ENCODE measurements at places on chromosomes 4 and X. TPM values are rescaled to one million over a fixed set of nuclear protein-coding genes. Genes with fewer than 3 reads are reported as not detected.

- peaks cover 2% of the 10 kb centered on the region for H3K27me3 ChIP-seq
- peaks cover 15% of the 10 kb centered on the region for H3K4me1 ChIP-seq
- H3K36me3 ChIP-seq, result peaks cover 8% of the 10 kb centered on the region
- DNase-seq, result no peak
These were observed 24.8 kb downstream of the CDKN2AIP start for GRCh38 chr4:183469285-183469684.

- H3K4me3 ChIP-seq, result peak overlapping the region; percentile 68
- peaks cover 4% of the 10 kb centered on the region for H3K27me3 ChIP-seq
These were observed 9.5 kb downstream of the RGS12 start for GRCh38 chr4:3302173-3302785.

GRCh38 chr4:153398713-153399112 is 54.2 kb downstream of the MND1 start:
- no peak overlapping the region for H3K27ac ChIP-seq
- H3K36me3 ChIP-seq, result no peaks in the 10 kb centered on the region
- H3K4me1 ChIP-seq, result no peaks in the 10 kb centered on the region
- H3K27me3 ChIP-seq, result no peaks in the 10 kb centered on the region

DNA sequence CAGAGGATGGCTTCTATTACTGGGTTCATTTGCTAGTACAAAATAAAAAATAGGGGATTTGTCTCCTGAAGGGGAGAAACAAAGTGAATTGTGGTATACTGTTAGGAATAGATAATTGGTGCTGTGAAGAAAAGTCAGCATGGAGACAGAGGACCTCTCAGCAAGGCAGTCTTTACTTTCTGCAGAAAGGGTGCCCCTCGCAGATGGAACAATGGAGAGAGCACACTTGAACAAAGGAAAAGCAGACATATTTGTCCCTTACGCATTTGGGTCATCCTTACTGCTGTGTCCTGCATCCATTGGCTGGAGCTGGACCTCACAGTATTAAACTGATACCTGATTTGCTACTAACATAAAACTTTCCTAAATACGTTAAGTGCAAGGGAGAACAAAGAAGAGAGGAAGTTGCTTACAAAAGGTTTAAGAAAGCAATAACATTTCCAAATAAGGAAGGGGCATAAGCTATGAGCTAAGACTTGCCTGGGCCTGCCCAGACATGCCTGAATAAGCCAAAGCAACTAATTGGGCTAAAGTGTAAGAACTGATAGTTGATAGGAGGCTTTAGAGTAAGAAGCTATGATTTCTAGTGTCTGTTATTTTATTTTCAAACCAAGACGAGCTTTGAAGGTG is 83.8 kb downstream of the CCKAR start:
- DNase-seq, result no peak
- no peaks in the 10 kb centered on the region for H3K27me3 ChIP-seq
- H3K36me3 ChIP-seq, result peaks cover 19% of the 10 kb centered on the region
- H3K27ac ChIP-seq, result no peak overlapping the region
- H3K4me1 ChIP-seq, result peaks cover 2% of the 10 kb centered on the region

DNA sequence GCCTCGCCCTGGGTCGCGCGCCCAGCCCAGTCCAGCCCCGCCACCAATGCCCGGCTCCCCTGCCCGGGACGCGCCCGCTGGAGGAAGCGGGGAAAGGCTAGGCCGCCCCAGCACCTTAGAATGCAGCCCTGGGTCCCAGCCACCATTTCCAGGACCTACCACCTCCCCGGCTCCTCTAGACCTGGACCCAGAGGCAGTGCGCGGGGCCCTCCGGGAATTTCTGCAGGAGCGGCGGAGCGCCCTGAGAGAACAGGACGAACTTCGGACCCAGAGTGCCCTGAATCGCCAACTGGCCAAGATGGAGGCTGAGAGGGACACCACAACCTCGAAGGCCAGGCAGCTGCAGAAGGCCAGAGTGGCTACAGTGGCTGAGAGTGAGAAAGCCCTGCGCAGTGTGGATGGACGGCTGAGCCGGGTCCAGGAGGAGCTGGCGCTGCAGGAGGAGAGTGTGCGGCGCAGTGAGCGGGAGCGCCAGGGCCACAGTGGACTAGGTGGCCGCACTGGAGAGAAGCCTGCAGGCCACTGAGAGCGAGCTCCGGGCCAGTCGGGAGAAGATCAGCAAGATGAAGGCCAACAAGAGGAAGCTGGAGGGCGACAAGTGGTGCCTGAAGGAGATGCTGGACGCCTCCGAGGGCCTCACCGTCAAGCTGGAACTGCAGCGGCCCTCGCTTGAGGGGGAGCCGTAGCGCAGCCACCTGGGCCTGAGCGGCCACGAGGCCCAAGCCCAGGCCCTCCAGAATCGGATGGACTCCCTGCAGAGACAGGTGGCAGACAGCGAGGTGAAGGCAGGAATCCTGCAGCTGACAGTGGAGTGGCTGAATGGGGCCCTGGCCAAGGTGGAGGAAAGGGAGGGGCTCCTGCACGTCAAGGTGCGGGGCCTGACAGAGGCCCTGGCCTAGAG is 15.5 kb downstream of the SMIM10L2A start:
- no peaks in the 10 kb centered on the region for H3K36me3 ChIP-seq
- no peak overlapping the region for H3K27ac ChIP-seq
- peaks cover 2% of the 10 kb centered on the region for H3K27me3 ChIP-seq
- no peak for DNase-seq
- no peaks in the 10 kb centered on the region for H3K4me1 ChIP-seq

GRCh38 chr4:152709675-152710438 is 30.1 kb upstream of the TMEM154 start:
- DNase-seq, result peak; percentile 7
- no peak overlapping the region for H3K4me3 ChIP-seq
- peaks cover 5% of the 10 kb centered on the region for H3K27me3 ChIP-seq
- H3K27ac ChIP-seq, result no peak overlapping the region

DNA sequence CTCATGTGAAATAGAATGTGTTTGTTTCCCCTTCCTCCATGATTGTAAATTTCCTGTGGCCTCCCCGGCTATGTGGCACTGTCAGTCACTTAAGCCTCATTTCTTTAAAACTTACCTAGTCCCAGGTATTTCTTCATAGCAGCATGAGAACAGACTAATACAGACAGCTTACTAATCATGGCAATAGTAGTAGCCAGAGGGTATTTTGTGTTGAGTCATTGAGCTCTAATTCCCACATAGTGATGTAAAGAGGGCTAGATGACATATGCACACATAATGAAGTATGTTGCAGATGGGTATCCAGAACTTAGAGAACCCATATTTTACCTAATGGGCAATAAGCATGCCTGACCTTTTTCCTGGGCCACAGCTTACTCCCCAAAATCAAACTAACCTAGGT is 1197.2 kb downstream of the PCDH7 start:
- no peak overlapping the region for H3K27ac ChIP-seq
- DNase-seq, result no peak
- no peak overlapping the region for H3K4me3 ChIP-seq
- H3K27me3 ChIP-seq, result no peaks in the 10 kb centered on the region
- no peaks in the 10 kb centered on the region for H3K4me1 ChIP-seq

- H3K4me1 ChIP-seq, result no peaks in the 10 kb centered on the region
- no peak overlapping the region for H3K4me3 ChIP-seq
- H3K27ac ChIP-seq, result no peak overlapping the region
- DNase-seq, result no peak
These were observed 30.2 kb upstream of the TENM3 start for GRCh38 chr4:182213004-182213403.

DNA sequence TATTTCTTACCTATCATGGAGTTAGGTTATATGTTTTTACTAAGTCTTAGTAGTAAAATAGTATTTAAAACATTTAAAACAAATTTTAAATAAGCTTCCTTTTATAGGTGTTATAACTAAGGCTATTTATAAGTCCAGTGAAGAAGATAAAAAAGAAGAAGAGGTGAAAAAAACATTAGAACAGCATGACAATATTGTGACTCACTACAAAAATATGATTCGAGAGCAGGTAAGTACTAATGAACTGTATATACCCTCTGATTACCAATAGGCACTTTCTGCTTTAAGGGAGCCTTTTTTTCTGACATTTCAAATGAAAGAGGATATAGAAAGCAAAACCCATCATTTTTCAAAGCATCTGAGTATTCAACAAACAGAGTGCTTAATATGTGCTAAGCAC is 76.6 kb downstream of the USO1 start:
- H3K27me3 ChIP-seq, result no peaks in the 10 kb centered on the region
- peaks cover 4% of the 10 kb centered on the region for H3K36me3 ChIP-seq
- H3K4me1 ChIP-seq, result no peaks in the 10 kb centered on the region
- H3K4me3 ChIP-seq, result no peak overlapping the region

- H3K36me3 ChIP-seq, result no peaks in the 10 kb centered on the region
- H3K4me1 ChIP-seq, result no peaks in the 10 kb centered on the region
- H3K4me3 ChIP-seq, result no peak overlapping the region
- no peak overlapping the region for H3K27ac ChIP-seq
- no peaks in the 10 kb centered on the region for H3K27me3 ChIP-seq
- DNase-seq, result no peak
These were observed 89.4 kb upstream of the MYOZ2 start for GRCh38 chr4:119046263-119046662.

DNA sequence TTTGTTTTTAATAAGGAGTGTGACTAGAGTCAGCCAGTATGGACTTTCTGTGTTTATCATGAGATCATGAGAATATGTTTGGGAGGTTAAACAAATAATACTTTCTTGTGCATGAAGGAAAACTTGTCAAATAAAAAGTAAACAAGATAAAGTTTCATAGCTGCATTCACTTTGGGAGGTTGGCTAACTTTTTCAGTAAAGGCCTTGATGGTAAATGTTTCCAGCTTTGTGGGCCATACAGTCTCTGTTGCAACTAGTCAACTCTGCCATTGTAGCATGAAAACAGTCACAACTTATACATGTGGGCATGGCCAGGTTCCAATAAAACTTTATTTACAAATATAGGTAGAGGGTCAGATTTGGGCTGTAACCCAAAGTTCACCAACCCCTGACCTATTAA is 150.4 kb downstream of the MID1 start:
- H3K27me3 ChIP-seq, result no peaks in the 10 kb centered on the region
- peaks cover 17% of the 10 kb centered on the region for H3K36me3 ChIP-seq
- H3K27ac ChIP-seq, result no peak overlapping the region
- no peaks in the 10 kb centered on the region for H3K4me1 ChIP-seq
- DNase-seq, result no peak

The HSFX2 gene
- total RNA-seq, result 2.0 TPM

The TBCK gene
- total RNA-seq, result 48.6 TPM

The ENPEP gene
- total RNA-seq, result 3.5 TPM

The OCIAD1 gene
- 121 TPM for total RNA-seq

The RAI2 gene
- total RNA-seq, result 7.0 TPM

Data from endothelial cell (in vitro differentiated cells).